ENCODE measurements at places on chromosomes 16 and 17. TPM values are rescaled to one million over a fixed set of nuclear protein-coding genes. Genes with fewer than 3 reads are reported as not detected.

WRAP53 gene
- 8.6 TPM for polyA plus RNA-seq

KRTAP16-1 gene
- not detected for polyA plus RNA-seq

SNTB2 gene
- 14.4 TPM for polyA plus RNA-seq

CLEC18A gene
- 0.20 TPM for polyA plus RNA-seq

SPIRE2 gene
- 15.3 TPM for polyA plus RNA-seq

MARVELD3 gene
- polyA plus RNA-seq, result not detected

GAST gene
- polyA plus RNA-seq, result not detected

CCDC144A gene
- polyA plus RNA-seq, result 0.03 TPM

KSR1 gene
- polyA plus RNA-seq, result 7.5 TPM

GAS7 gene
- polyA plus RNA-seq, result 0.12 TPM

CD300LB gene
- polyA plus RNA-seq, result not detected

GAS2L2 gene
- polyA plus RNA-seq, result not detected

All from SK-N-SH (cell line).